Activated CD4-positive, CD25-positive, alpha-beta regulatory T cell (primary cell): ENCODE measurements at places on chromosomes 4 and X.

- no peak for DNase-seq
Measured at GRCh38 chr4:77146186-77147078, 10.6 kb upstream of the CCNG2 start.

- no peak for DNase-seq
Measured at GRCh38 chr4:128728190-128728589, 81.3 kb upstream of the JADE1 start.

DNA sequence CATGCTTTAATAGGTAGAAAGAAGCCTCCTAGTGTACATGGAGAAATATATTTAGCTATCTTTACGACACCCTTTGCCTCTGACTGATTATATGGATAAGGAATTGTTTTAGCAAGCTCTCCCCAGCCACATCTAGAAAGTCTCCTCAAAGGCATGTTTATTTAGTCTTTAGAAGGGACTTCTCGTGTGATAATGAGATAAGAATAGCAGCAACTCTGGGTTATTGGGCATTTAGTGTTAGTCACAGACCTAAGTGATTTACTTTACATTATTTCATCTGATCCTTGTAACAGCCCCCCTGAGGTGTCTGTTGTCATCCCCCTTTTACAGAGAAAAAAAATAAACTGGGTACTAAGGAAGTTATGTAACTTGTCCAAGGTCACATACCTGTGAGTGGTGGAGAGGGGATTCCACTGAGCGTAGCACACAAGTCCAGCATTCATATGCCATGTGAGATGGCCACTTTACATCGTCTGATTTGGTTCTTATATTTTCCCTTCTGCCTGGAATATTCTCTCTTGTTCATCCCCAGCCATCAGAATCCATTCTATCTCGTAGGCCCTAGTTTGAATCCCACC, 77.7 kb downstream of the TSPAN7 start:
- DNase-seq = no peak

GRCh38 chr4:151267822-151268535, 9.0 kb upstream of the PRSS48 start:
- no peak for DNase-seq

- no peak for DNase-seq
Measured at GRCh38 chrX:10397349-10397748, 223.0 kb downstream of the MID1 start.

GRCh38 chr4:52376132-52376704, 282.9 kb downstream of the USP46 start:
- DNase-seq = no peak

- no peak for DNase-seq
Measured at GRCh38 chr4:1903035-1903434, 31.8 kb downstream of the NSD2 start.

GRCh38 chr4:1469607-1470392, 63.6 kb upstream of the NKX1-1 start:
- no peak for DNase-seq

DNA sequence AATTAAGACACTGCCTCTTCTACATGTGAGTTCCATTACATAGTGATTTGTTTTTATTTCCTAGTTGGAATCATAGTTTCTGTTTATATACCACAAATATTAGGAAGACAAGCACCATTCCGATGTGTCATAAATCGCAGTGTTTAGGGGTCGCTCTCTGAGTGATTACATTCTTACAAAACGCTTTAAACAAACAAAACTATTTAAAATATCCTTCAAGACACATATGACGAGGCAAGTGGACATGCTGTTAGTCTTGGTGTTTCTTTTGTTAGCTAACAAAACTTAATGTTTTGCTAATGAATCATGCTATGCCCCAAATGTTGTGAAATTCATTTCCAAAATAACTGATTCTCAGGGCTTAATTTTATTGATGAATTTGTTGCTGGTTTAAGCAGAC, 1219.3 kb upstream of the PRKX start:
- DNase-seq = no peak

- no peak for DNase-seq
Measured at GRCh38 chr4:126748736-126749135, 884.0 kb upstream of the INTU start.

- DNase-seq = no peak
Measured at GRCh38 chrX:35499071-35499862, 298.9 kb upstream of the MAGEB16 start.

DNA sequence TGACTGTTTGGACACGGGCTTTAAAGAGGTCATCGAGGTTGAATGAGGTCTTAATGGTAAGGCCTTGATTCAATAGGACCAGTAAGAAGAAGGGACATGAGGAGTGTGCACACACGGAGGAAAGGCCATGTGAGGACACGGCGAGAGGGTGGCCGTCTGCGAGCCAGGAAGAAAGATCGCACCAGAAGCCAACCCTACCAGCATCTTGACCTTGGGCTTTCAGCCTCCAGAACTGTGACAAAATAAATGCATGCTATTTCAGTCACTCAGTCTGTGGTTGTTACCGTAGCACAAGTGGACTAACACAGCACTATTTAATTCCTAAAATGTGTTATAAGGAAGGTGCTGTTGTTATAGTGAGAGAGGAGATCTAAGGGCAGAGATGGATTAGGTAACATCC, 468.6 kb upstream of the FAT1 start:
- DNase-seq = no peak

GRCh38 chrX:1582686-1583437, 8.5 kb upstream of the AKAP17A start:
- DNase-seq = peak; percentile 7

GRCh38 chr4:182752158-182752910, 164.9 kb downstream of the DCTD start:
- no peak for DNase-seq

GRCh38 chr4:125663896-125664767, 349.4 kb downstream of the FAT4 start:
- DNase-seq = no peak

GRCh38 chr4:28010577-28011240, 1150.1 kb downstream of the STIM2 start:
- no peak for DNase-seq
